Thoracic aorta endothelial cell (primary cell): ENCODE measurements at places on chromosomes 16 and 17. TPM values are rescaled to one million over a fixed set of nuclear protein-coding genes. Genes with fewer than 3 reads are reported as not detected.

SLC35G3 gene
- not detected in 2 replicates for total RNA-seq

TMEM88 gene
- total RNA-seq, result 6.5 and 32.5 TPM in 2 replicates

TRIM72 gene
- not detected in 2 replicates for total RNA-seq

TBC1D3E gene
- 0.53 and 1.4 TPM in 2 replicates for total RNA-seq

SLC46A1 gene
- total RNA-seq, result 3.6 and 6.5 TPM in 2 replicates

LHX1 gene
- total RNA-seq, result not detected in 2 replicates

KRT33A gene
- not detected in 2 replicates for total RNA-seq

WSCD1 gene
- 49.9 and 53.8 TPM in 2 replicates for total RNA-seq

MAF gene
- 0.66 and 2.3 TPM in 2 replicates for total RNA-seq

PRRT2 gene
- total RNA-seq, result 1.3 and 1.8 TPM in 2 replicates

EVPLL gene
- not detected in 2 replicates for total RNA-seq

RCVRN gene
- total RNA-seq, result not detected in 2 replicates

CD7 gene
- total RNA-seq, result not detected in 2 replicates

KRTAP2-1 gene
- not detected in 2 replicates for total RNA-seq

SRR gene
- total RNA-seq, result 15.7 and 17.4 TPM in 2 replicates

GAST gene
- not detected in 2 replicates for total RNA-seq

OR1E1 gene
- total RNA-seq, result not detected in 2 replicates

TPSG1 gene
- not detected in 2 replicates for total RNA-seq

ITPRIPL2 gene
- total RNA-seq, result 41.9 and 46.5 TPM in 2 replicates

LRRC46 gene
- total RNA-seq, result 0.22 TPM in 1 of 2 replicates, not detected in the other

DNAH2 gene
- 0.36 TPM in 1 of 2 replicates, not detected in the other for total RNA-seq

MT4 gene
- not detected in 2 replicates for total RNA-seq

SPG7 gene
- 111 and 119 TPM in 2 replicates for total RNA-seq

MYH2 gene
- total RNA-seq, result not detected in 2 replicates

NPIPA5 gene
- 0.93 and 4.8 TPM in 2 replicates for total RNA-seq

RBFOX1 gene
- not detected in 2 replicates for total RNA-seq

RAD51D gene
- 14.0 and 15.3 TPM in 2 replicates for total RNA-seq

RANBP10 gene
- total RNA-seq, result 9.7 and 12.0 TPM in 2 replicates

PCGF2 gene
- 9.2 and 13.4 TPM in 2 replicates for total RNA-seq

CFAP97D1 gene
- total RNA-seq, result 0.14 TPM in 1 of 2 replicates, not detected in the other

SLFN13 gene
- total RNA-seq, result 2.5 and 4.3 TPM in 2 replicates

KCNG4 gene
- total RNA-seq, result not detected in 2 replicates

MVP gene
- total RNA-seq, result 153 and 184 TPM in 2 replicates

HBA2 gene
- not detected in 2 replicates for total RNA-seq

NGFR gene
- 0.07 TPM in 1 of 2 replicates, not detected in the other for total RNA-seq

SLC16A5 gene
- total RNA-seq, result 4.7 and 11.6 TPM in 2 replicates

SPDYE4 gene
- not detected in 2 replicates for total RNA-seq

KCNH6 gene
- not detected in 2 replicates for total RNA-seq

RGS11 gene
- total RNA-seq, result 3.1 and 3.6 TPM in 2 replicates

KRT40 gene
- not detected in 2 replicates for total RNA-seq

TBC1D3I gene
- total RNA-seq, result 0.14 and 1.1 TPM in 2 replicates

CCL16 gene
- 1.1 and 1.5 TPM in 2 replicates for total RNA-seq

RGS9 gene
- 1.1 and 1.4 TPM in 2 replicates for total RNA-seq

SLC6A2 gene
- not detected in 2 replicates for total RNA-seq
